ENCODE measurements at places on chromosomes 6 and 20.

GRCh38 chr6:18070486-18070885 lies 52.0 kb downstream of the NHLRC1 start:
- no peak for DNase-seq

- no peak for DNase-seq
These were observed 357 bp downstream of the PCSK2 start for GRCh38 chr20:17227219-17227575.

GRCh38 chr6:74534465-74535211 lies 671.2 kb downstream of the COL12A1 start:
- no peak for DNase-seq

- no peak for DNase-seq
These were observed 228.6 kb downstream of the PREX1 start for GRCh38 chr20:48599106-48599747.

GRCh38 chr6:40287296-40287850 lies 299.8 kb downstream of the LRFN2 start:
- DNase-seq: no peak

- DNase-seq: no peak
These were observed 1.6 kb upstream of the ADRM1 start for GRCh38 chr20:62301111-62301668.

- DNase-seq: peak; percentile 49
These were observed 71.6 kb upstream of the CD93 start for GRCh38 chr20:23157734-23158133.

GRCh38 chr20:62186887-62187866 lies 4.3 kb downstream of the MTG2 start:
- no peak for DNase-seq

DNA sequence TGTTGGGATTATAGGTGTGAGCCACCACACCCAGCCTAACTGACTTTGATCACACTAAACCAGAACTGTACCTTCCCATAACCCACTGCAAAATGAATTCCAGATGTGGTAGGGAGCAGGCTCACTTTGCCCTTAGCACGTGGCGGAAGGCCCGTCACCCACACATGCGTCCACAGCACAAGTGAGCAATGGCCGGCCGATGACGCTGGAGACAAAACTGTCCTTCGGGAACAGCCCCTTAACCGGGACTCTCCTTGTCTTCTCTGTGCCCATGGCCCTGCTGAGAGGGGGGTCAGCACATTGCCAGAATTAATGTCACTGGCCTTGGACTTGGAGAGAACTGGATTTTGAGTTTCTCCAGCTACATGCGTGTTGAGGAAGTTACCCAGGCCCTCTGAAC lies 107.2 kb downstream of the TOX2 start:
- DNase-seq: peak; percentile 72

DNA sequence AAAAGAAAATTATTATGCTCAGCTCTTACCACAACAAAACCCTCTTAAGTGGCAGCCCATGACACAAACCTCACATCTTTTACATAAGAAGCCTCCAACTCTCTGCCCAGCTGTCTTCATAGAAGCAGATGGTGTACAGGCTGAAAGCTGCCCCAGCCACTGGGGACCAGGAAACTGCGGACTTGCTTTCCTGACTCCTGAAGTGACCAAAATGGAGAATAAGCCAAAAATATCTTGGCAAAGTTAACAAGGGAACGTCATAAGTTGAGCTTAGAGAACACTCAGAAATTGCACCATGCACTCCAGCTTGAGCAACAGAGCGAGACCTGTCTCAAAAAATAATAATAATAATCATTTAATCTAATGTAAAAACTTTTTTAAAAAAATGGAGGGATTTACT lies 160.3 kb upstream of the CDYL start:
- no peak for DNase-seq

- no peak for DNase-seq
These were observed 137.3 kb downstream of the HFE start for GRCh38 chr6:26224547-26224912.

- no peak for DNase-seq
These were observed 46.2 kb upstream of the LAMA2 start for GRCh38 chr6:128836761-128837160.

DNA sequence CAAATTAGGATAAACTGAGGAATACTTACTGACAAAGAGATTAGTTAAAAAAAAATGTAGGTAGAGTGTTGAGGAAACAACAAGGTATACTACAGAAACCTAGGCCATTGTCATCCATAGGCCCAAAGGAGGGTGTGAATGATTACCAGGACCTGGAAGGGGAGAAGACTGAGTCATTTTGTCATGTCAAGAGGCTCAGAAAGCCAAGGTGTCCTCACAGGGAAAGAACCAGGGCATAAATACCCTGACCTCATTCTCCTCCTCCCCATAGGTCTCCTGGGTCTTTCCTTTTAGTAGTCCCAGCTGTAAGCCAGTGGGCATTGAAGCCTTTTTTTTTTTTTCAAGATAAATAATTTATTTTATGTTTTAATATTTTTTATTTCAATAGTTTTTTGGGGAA lies 582.1 kb upstream of the JAG1 start:
- no peak for DNase-seq

DNA sequence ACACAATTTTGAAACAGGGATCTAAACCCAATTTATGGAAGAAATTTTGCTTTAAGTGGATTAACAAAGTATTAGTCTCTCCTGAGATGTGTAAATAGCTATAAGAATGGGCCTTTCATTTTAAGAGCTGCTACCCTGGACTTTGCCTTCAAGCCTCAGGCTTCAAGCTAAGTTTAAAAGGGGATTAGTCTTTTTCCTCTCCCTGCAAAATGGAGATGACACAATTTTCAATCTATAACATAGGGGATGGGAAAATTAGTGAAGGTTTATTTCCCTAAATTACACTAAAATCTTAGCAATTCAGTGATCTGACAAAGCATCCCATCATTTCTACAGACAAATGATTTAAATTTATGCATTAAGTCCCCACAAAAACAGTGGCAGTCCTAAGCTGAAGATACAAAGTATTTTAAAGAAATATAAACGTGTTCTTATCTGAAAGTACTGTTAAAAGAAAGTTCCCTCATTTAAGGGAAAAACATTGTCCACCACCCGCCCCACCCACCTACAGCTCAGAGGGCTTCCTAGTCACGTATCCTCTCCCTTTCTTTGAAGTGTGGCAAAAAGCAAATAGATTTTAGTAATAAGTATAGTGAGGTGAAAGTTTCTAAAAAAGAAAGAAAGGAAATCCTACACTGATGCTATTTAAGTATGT lies 14.5 kb downstream of the ARHGAP18 start:
- DNase-seq: no peak

DNA sequence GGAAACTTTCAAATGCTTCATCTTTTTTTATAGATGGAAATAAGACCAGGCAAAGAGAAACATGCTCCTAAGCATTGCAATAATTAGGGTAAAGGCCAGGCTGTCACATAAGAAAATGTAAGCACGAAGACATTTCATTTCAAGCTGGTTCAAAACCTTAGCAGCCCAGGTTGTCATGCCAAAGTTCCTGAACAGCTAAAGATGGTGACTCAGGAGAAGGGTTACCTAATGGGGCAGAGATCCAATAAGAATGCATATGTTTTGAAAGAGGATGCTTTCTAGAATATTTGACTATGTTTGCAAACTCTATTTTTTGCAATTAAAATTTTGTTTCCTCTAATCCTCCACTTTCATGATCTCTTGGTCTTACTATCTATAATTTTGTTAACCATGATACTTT lies 65.6 kb upstream of the PHACTR2 start:
- DNase-seq: no peak

- no peak for DNase-seq
These were observed 68.7 kb downstream of the TXNDC5 start for GRCh38 chr6:7841781-7842468.

GRCh38 chr6:20892365-20892764 lies 358.1 kb downstream of the CDKAL1 start:
- DNase-seq: no peak

DNA sequence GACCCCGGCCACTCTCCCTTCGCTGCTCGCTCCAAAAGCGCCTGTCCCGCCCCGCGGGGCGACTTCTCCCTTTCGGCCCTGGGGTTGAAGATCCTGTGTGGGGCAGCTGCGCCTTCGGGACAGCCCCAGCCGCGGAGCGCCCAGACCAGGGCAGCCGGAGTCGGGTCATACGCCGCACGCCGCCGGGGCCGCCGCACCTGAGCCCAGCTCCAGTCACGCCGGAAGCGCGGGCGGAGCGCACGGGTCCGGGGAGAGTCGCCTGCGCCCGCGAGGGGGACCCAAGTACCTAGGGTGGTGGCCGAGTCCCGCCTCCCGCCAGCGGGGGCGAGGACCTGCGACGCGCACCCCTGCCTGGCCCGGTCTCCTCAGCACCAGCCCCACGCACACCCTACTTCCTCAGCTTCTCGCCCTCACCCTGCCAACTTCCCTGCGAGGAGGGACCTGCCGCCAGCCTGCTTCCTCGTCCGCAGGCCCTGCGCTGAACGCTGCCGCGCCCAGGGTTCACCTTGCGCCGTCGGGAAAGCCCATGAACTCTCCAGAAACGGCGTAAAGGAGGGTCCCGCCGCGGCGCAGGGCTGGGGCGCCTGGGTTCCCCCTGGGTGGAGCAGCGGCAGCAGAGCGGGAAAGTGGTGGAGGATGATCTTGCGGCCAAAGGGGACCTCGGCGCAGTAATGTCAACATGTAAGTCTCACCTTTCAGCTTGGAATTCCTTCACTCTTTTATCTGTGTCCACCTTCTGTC lies at the start of gene ADGRG6:
ADGRG6 (plus strand) TSS at position 357 of the 741 bp plus-strand sequence; CDS start at position 680, 323 bp downstream.
- no peak for DNase-seq

DNA sequence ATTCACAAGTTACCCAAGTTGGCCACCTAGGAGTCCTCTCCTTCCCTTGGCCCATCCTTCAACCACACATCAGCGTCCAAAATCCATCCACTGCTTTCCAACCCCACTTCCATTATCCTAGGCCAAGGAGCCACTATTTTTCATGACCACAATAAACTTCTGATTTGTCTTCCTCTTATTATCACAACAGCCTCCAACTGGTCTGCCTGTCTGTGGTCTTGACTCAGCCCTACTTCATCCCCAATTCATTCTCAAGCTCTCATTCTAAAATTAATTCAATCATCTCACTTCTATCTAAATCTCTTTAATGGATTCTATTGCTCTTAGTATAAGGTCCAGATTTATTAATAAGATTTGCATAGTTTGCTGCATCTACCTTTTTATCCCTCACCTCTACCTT lies 189.0 kb upstream of the PRDM1 start:
- no peak for DNase-seq

- no peak for DNase-seq
These were observed 44.7 kb downstream of the NFATC2 start for GRCh38 chr20:51497542-51498467.

DNA sequence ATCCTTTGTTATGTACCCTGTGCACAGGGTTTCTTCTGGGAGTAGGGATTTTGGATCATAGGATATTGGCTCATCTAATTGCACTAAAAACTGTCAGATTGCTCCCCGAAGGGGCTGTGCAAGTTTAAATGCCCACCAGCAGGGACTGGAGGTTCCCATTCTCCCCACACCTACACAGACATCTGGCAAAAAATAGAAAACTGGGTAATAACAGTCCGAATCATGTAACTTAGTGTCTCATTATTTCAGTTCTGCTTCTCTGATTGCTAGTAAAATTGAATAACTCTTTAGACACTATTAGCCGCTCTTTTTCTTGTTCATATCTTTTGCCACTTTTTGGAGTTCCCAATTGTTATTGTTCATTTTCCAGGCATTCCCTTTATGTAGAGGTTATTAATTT lies 5.3 kb downstream of the PSMF1 start:
- no peak for DNase-seq

- no peak for DNase-seq
These were observed 56.0 kb downstream of the OTOR start for GRCh38 chr20:16803965-16804792.

DNA sequence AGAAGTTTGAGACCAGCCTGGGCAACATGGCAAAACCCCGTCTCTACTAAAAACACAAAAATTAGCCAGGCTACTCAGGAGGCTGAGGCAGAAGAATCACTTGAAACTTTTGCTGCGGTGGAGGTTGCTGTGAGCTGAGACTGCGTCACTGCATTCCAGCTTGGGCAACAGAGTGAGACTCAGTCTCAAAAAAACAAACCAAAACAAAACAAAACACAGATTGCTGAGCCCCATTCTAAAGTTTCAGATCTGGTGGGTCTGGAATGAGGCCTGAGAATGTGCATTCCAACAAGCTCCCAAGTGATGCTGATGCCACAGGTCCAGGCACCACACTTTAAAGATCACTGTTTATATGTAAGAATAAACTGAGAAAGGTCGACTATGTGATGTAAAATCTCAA lies 24.9 kb upstream of the TMEM14A start:
- DNase-seq: no peak

GRCh38 chr6:129605967-129606366 lies 104.0 kb downstream of the ARHGAP18 start:
- no peak for DNase-seq

DNA sequence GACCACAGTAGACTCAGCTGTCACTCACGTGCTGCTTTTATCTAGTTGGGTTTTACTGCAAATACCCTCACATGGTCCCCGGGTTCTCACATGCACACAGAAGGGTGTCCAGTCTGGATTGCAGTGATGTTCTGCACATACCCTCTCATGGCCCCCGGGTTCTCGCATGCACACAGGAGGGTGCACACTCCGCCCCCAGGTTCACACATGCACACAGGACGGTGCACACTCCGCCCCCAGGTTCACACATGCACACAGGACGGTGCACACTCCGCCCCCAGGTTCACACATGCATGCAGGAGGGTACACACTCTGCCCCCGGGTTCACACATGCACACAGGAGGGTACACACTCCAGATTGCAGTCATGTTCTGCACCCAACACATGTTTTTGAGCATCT lies 224.3 kb downstream of the ERMARD start:
- DNase-seq: no peak

- DNase-seq: no peak
These were observed 365.4 kb downstream of the HTR1B start for GRCh38 chr6:77097940-77098339.

- DNase-seq: no peak
These were observed 7.2 kb downstream of the PKIG start for GRCh38 chr20:44589537-44589936.

DNA sequence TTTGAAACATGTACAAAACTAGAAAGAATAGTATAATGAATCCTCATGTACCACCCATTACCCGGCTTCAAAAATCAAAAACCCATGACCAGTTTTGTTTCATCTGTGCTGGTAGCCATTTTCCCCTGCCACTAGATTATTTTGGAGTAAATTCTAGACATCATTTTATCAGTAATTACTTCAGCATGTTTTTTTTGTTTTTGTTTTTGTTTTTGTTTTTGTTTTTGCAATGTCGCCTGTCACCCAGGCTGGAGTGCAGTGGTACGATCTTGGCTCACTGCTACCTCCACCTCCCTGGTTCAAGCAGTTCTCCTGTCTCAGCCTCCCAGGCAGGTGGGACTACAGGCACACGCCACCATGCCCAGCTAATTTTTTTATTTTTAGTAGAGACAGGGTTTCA lies 8.0 kb upstream of the PKIG start:
- DNase-seq: no peak

GRCh38 chr20:44650771-44651433 lies 597 bp downstream of the ADA start:
- no peak for DNase-seq

GRCh38 chr6:133637436-133637835 lies 251.5 kb upstream of the TCF21 start:
- DNase-seq: no peak

- DNase-seq: no peak
These were observed 66.6 kb downstream of the LAMA4 start for GRCh38 chr6:112187736-112188135.
